ENCODE measurements at places on chromosomes 12 and 14. TPM values are rescaled to one million over a fixed set of nuclear protein-coding genes. Genes with fewer than 3 reads are reported as not detected.

The MANSC4 gene
- not detected for total RNA-seq

The PPHLN1 gene
- 53.5 TPM for total RNA-seq

The SPRYD3 gene
- total RNA-seq, result 41.8 TPM

The CLEC2A gene
- total RNA-seq, result not detected

The CYP27B1 gene
- total RNA-seq, result not detected

The KRT79 gene
- total RNA-seq, result 2.0 TPM

The KCNH3 gene
- not detected for total RNA-seq

The OR6C65 gene
- not detected for total RNA-seq

The LHX5 gene
- not detected for total RNA-seq

The CFAP251 gene
- 8.6 TPM for total RNA-seq

The BDKRB1 gene
- total RNA-seq, result 0.51 TPM

The KRT3 gene
- total RNA-seq, result not detected

The SLC17A8 gene
- total RNA-seq, result 0.17 TPM

The INHBE gene
- not detected for total RNA-seq

The OSBPL8 gene
- total RNA-seq, result 83.6 TPM

Data from subcutaneous adipose tissue (tissue), 4 donors.